ENCODE measurements at places on chromosomes 2 and 18.
A peak's percentile ranks its signal among the peaks of the same experiment; 100 is the strongest.

- no peak for DNase-seq
Measured at GRCh38 chr2:86037795-86038192, 67.9 kb downstream of the POLR1A start.

- DNase-seq, result peak; percentile 37
Measured at GRCh38 chr18:24271381-24272228, 126.0 kb downstream of the OSBPL1A start.

- DNase-seq, result no peak
Measured at GRCh38 chr2:105714141-105714540, 30.6 kb upstream of the NCK2 start.

GRCh38 chr2:48954935-48955334 lies 199.4 kb downstream of the FSHR start:
- no peak for DNase-seq

DNA sequence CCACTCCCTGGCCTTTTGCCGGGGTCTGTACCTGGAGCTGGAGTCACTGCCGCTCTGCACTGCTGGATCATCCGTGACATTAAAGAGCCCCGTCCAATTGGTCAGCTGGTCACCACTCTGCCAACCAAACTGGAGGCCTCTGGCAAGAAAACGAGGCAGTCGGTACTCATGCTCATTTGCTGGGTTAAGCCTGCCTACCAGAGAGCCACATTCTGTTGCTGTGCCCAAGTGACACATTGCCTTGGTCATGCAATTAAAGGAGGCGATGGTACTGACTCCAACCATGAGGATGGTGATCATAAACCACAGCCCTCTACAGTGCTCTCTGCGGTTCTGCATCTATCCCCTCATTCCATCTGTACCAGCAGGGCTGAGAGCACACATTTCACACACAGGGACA lies 35.5 kb downstream of the ST8SIA5 start:
- no peak for DNase-seq
